Activated T-helper 1 cell treated with anti-CD3 and anti-CD28 coated beads, Interleukin-12 subunit alpha, Interleukin-12 subunit beta, Interleukin-2, Interleukin-4 antibody, amounts not matched to agents 30 ng/mL and 10 ng/mL and 1 ng/mL, durations not matched to agents 14 hours and 24 hours and 36 hours (primary cell): ENCODE measurements at places on chromosomes 4 and X. TPM values are rescaled to one million over a fixed set of nuclear protein-coding genes. Genes with fewer than 3 reads are reported as not detected.

DNA sequence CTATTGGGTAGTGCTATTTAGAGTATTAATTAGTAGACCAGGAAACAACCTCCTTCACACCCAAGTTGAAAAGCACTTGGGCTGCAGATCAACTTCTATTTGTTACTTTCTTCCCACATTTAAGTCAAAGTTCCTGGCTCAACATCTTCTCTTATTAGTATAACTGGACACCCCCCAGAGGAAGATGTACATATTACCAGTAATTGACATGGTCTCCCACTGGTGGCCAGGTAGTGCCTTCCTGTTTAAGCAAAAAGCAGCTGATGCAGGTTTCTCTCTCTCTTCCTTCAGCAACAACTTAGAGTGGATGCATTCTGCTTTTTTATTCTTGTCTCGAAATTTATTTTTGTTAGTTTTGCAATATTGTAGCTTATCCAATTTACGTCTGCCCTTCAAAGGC, 438.1 kb downstream of the GBA3 start:
- DNase-seq, result no peak

- no peak for DNase-seq
These were observed 342.8 kb downstream of the DMD start for GRCh38 chrX:32868524-32868895.

DNA sequence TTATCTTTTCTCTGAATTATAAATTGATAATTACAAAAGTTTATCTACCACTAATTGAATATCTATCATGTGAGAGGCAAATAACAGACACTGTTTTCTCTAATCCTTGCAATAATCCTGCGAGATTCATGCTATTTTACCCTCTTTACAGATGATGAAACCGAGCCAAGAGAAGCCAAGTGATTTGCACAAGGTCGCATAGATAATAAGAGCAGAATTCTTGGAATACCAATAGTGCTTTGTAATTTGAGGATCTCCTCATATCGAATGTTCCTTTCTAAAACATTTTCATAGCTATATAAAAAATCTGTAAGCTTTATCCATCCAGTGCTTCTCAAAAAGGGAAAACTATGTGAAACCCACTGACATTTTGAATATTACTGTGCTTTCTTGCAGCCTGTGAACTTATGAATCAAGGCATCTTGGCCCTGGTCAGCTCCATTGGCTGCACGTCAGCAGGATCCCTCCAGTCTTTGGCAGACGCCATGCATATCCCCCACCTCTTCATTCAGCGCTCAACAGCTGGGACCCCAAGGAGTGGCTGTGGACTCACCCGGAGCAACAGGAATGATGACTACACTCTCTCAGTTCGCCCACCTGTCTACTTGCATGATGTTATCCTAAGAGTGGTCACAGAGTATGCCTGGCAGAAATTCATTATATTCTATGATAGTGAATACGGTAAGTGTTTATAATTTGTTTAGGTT, 743.8 kb upstream of the ATOH1 start:
- no peak for DNase-seq

GRCh38 chrX:32280921-32281320, 930.4 kb downstream of the DMD start:
- no peak for DNase-seq

DNA sequence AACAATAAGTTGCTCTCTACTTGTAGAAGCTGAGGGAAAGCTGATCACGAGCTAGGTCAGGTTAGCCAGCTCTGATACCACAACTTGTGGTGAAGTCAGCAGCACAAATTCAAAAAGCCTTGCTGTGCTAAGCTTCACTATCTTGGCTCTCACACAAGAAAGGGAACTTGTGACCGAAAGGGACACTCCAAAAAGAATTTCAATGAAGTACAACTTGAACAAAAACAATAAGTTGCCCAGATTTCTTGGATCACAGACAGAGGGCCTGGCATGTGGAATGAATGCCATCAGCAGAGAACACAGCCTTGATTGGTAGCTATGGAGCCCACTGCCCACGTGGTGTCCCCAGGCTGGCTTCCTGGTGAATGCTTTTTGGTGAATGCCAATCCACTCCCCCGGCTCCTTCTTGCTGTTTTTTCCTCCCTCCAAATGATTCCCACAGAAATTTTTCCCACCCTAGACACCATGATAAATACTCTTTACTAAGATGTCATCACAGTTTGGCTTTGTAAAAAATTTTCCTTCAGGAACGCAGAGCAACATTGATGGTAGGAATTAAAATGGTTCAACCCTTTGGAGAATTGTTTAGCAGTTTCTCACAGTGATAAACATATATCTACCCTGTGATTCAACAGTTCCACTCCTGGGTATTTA, 82.6 kb downstream of the ANXA3 start:
- DNase-seq, result no peak

GRCh38 chrX:79588233-79588632, 221.1 kb upstream of the ITM2A start:
- DNase-seq, result no peak

DNA sequence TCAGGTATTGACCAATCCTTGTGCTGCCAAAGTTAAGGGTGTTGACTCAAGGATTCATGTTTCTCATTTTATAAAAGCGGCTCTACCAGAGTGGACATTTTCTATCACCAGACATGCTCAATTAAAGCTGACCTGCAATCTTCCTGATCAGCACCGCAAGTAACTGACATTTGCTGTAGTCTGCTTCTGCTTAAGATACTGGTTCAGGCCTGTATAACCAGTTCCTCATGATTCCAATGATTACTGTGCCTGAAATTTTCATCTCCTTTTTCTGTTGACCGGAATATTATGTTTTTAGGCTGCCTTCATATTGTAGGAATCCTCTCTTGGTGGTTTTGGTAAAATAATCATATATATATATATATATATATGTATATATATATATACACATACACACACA, 160.2 kb upstream of the SPIN4 start:
- no peak for DNase-seq

DCLK2 gene
- 0.08 TPM in 1 of 2 replicates, not detected in the other for total RNA-seq

C1QTNF7 gene
- not detected in 2 replicates for total RNA-seq
